ENCODE measurements at places on chromosomes 1 and 21. TPM values are rescaled to one million over a fixed set of nuclear protein-coding genes. Genes with fewer than 3 reads are reported as not detected.

GRCh38 chr1:77188770-77189169 lies 30.5 kb downstream of the PIGK start:
- H3K4me1 ChIP-seq = no peaks in the 10 kb centered on the region
- DNase-seq = no peak
- no peaks in the 10 kb centered on the region for H3K27me3 ChIP-seq
- no peak overlapping the region for H3K27ac ChIP-seq
- H3K4me3 ChIP-seq = no peak overlapping the region
- H3K36me3 ChIP-seq = no peaks in the 10 kb centered on the region

GRCh38 chr1:29260531-29260930 lies 24.2 kb downstream of the PTPRU start:
- no peak for DNase-seq
- no peaks in the 10 kb centered on the region for H3K27me3 ChIP-seq
- peaks cover 23% of the 10 kb centered on the region for H3K4me1 ChIP-seq

GRCh38 chr1:8992936-8993687 lies 33.1 kb downstream of the SLC2A7 start:
- H3K4me3 ChIP-seq = no peak overlapping the region
- H3K27ac ChIP-seq = no peak overlapping the region

- no peaks in the 10 kb centered on the region for H3K4me1 ChIP-seq
- DNase-seq = no peak
- no peaks in the 10 kb centered on the region for H3K27me3 ChIP-seq
- no peaks in the 10 kb centered on the region for H3K36me3 ChIP-seq
These were observed 27.8 kb upstream of the TSNAX start for GRCh38 chr1:231500666-231501065.

DNA sequence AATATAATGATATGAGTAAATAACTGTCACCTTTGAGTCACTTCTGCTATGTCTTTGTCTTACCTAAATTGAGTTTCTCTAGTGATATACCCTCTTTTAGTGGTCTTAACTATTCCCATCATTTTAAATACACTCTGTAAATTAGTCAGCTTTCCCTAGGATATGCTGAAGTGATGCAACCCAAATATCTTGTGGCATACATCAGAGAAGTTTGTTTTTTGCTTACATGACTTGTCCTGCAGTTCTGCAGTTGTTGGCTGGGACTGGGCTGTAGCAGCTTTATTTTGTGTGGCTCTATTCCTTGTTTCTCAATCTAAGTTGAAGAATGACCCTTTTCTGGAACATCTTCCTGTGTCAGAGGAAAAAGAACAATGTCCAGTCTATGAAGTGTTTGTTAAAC lies 76.4 kb downstream of the TTC3 start:
- no peaks in the 10 kb centered on the region for H3K27me3 ChIP-seq
- no peak overlapping the region for H3K27ac ChIP-seq
- H3K4me1 ChIP-seq = peaks cover 5% of the 10 kb centered on the region
- no peak for DNase-seq

DNA sequence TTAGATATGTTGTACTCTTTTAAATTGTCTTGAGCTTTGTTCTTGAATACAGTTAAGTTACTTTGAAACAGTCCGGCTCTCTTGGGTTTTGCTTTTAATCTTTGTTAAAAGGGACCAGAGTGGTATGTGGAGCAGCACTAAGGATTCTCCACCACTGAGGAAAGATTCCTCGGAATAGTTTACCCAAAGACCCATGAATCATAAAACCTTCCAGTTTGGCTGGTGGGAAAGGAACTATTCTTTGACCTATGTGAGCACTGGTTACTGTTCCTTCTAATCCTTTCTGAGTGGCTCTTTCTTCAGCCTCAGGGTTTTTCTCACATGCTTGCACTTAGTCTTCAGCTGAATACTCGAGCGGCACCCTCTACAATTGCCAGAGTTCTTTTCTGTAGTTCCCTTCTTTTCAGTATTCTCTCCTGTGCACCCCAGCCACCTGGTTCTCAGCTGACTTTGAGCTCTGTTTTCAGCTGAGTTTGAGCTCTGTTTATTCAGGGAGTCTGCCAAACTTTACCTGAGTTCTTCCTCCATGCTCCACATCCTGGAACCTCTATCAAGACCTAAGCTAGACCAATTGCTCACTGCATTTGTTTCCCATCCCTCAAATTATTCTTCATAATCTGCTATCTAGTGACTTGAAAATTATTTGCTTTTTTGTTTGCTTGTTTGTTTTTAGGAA lies 253.8 kb upstream of the PLXNA2 start:
- no peaks in the 10 kb centered on the region for H3K27me3 ChIP-seq
- H3K4me1 ChIP-seq = no peaks in the 10 kb centered on the region
- H3K36me3 ChIP-seq = no peaks in the 10 kb centered on the region
- H3K4me3 ChIP-seq = no peak overlapping the region
- no peak overlapping the region for H3K27ac ChIP-seq

GRCh38 chr1:147622731-147623130 lies 47.6 kb downstream of the ACP6 start:
- H3K27ac ChIP-seq = no peak overlapping the region
- H3K36me3 ChIP-seq = peaks cover 70% of the 10 kb centered on the region

GRCh38 chr1:75130865-75131564 lies 3.2 kb upstream of the LHX8 start:
- H3K27me3 ChIP-seq = peaks cover 3% of the 10 kb centered on the region
- DNase-seq = no peak
- no peak overlapping the region for H3K4me3 ChIP-seq
- H3K27ac ChIP-seq = no peak overlapping the region

DNA sequence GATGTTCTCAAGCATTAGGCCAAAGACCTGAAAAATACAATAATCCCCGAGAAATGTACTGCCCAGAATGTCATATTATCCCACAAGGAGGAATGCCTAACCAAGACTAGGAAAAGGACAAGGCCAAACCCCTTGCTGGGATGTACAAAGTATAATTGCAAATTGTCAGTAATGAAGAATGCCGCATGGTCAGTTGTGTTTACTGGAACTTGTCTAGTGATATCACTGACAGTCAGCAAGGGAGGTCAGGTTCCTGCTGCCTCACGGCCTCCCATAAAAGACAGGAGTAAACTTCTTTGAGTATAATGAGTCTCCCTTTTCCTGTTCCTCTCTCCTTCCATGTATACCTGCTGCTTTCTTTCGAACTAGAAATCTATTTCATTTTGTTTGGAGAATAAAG lies 222.8 kb downstream of the RHOU start:
- no peaks in the 10 kb centered on the region for H3K27me3 ChIP-seq
- H3K4me1 ChIP-seq = no peaks in the 10 kb centered on the region
- H3K27ac ChIP-seq = no peak overlapping the region
- DNase-seq = no peak
- H3K4me3 ChIP-seq = no peak overlapping the region
- no peaks in the 10 kb centered on the region for H3K36me3 ChIP-seq

GRCh38 chr1:2575801-2576663 lies 10.5 kb upstream of the PRXL2B start:
- no peaks in the 10 kb centered on the region for H3K36me3 ChIP-seq
- H3K27me3 ChIP-seq = no peaks in the 10 kb centered on the region
- no peak overlapping the region for H3K4me3 ChIP-seq
- peak overlapping the region; percentile 67 for H3K27ac ChIP-seq

DNA sequence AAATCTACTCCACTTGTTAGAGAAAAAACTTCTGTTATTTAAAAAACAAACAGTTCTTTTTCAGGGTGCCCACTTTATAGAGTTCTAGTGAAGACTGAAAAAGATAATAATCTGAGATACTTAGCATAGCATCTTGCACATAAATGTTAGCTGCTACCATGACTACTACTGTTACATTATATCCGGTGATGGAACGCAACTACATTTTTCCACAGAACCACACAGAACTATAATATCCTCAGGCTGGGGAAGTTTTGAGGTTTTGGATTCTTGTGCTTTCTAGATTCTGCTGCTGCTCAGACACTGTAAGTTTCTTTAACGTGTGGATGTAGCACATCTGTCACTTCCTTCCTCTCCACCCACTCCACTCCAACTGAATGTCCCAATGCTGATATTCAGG lies 110.3 kb downstream of the PTPN14 start:
- H3K27me3 ChIP-seq = no peaks in the 10 kb centered on the region
- H3K36me3 ChIP-seq = no peaks in the 10 kb centered on the region
- no peak for DNase-seq
- H3K4me3 ChIP-seq = no peak overlapping the region
- peaks cover 33% of the 10 kb centered on the region for H3K4me1 ChIP-seq

DNA sequence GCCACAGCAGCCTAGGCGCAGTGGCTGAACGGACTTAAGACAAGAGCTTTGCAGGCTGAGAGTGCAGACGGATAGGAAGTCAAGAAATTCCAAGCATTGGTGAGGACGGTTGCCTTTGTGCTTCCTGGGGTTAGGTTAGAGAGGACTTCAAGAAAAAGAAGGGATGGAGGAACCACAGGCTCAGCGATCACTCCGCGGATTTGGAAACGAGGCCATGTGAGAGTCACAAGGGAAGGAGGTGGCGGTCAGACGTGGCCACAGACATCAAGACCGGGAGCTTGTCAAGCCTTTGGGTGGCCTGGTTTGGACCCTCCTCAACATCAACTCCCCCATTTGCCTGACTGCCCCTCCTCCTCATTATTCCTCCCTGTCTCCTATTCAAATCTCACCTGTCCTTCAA lies 62.3 kb downstream of the NID1 start:
- H3K36me3 ChIP-seq = peaks cover 94% of the 10 kb centered on the region
- H3K27me3 ChIP-seq = no peaks in the 10 kb centered on the region
- peaks cover 16% of the 10 kb centered on the region for H3K4me1 ChIP-seq
- no peak overlapping the region for H3K4me3 ChIP-seq
- DNase-seq = no peak

GRCh38 chr1:108708691-108709660 lies 3.7 kb upstream of the FNDC7 start:
- H3K4me3 ChIP-seq = no peak overlapping the region
- no peak overlapping the region for H3K27ac ChIP-seq
- H3K27me3 ChIP-seq = peaks cover 4% of the 10 kb centered on the region
- H3K36me3 ChIP-seq = no peaks in the 10 kb centered on the region
- DNase-seq = no peak

DNA sequence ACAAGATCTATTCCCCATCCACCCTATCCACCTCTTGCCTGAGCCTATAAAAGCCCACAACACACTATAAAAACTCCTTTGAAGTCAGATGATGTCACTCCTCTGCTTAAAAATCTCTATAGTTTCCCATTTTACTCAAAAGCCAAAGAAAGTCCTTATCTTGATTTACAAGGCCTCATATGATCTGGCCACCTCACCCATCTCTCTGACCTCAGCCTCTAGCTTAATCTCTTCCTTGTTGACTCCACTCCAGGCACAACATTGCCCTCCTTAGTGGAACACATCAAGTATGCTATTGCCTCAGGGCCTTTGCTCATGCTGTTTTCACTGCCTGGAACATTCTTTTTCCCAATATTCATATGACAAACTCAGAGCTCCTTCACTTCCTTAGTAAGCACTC lies 33.3 kb downstream of the ZNF281 start:
- H3K27me3 ChIP-seq = no peaks in the 10 kb centered on the region
- H3K36me3 ChIP-seq = no peaks in the 10 kb centered on the region
- no peak overlapping the region for H3K27ac ChIP-seq
- no peak overlapping the region for H3K4me3 ChIP-seq

DNA sequence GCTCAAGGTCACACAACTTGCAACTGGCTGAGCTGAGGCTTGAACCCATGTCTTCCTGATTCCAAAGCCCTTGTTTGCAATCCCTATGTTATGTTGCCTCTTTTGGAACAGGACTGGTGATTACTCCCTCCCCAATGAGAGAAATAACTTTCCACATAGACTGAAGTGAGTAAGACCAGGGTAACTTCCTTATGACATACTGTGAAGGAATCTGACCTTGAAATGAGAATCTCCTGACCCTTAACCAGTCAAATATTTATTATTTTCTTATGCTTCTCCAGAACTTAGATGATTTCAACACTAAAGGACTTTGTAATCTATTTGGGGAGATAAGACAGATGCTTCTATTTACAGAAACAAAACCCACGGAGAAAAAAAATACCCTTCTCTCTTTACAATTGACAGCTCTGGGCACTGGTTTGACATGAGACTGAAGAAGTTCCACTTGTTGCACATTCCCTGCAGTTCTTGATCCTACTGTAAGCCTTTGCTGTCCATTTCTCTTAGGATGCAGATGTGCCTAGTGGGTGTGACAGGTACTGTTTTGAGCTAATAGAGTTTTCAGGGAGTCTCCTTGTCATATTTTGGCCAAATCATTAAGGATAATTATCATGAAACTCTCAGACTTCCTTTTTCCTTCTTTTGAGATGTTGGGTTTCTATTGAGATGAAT lies 3.9 kb upstream of the RPTN start:
- no peak overlapping the region for H3K4me3 ChIP-seq
- no peak overlapping the region for H3K27ac ChIP-seq
- DNase-seq = no peak
- H3K4me1 ChIP-seq = peaks cover 7% of the 10 kb centered on the region
- no peaks in the 10 kb centered on the region for H3K36me3 ChIP-seq
- no peaks in the 10 kb centered on the region for H3K27me3 ChIP-seq

GRCh38 chr1:229716704-229717103 lies 90.7 kb downstream of the URB2 start:
- H3K4me1 ChIP-seq = no peaks in the 10 kb centered on the region
- H3K27ac ChIP-seq = no peak overlapping the region
- H3K27me3 ChIP-seq = no peaks in the 10 kb centered on the region

DNA sequence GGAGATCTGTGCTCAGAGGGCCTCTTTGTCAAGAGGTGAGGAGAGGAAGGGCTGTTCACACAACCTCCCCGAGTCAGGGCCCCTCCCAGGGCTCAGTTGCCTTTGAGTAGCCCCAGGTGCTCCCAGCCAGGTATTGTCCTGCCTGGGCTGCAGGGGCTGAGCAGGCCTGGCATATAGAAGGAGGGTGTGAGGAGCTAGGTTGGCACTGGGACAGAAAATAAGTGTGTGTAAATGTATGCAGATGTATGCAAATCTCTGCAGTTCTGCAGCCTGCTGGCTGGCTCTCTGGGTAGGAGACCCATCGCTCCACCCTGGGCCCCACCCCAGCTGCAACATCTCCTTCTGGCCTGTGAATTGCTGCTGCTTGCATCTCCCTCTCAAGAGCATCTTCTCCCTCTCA lies 52.4 kb downstream of the NAV1 start:
- no peaks in the 10 kb centered on the region for H3K36me3 ChIP-seq
- no peak for DNase-seq
- peaks cover 20% of the 10 kb centered on the region for H3K4me1 ChIP-seq
- no peaks in the 10 kb centered on the region for H3K27me3 ChIP-seq
- no peak overlapping the region for H3K27ac ChIP-seq

BSND gene
- total RNA-seq = not detected

FCGR3A gene
- 7.6 TPM for total RNA-seq

FBXO28 gene
- 23.7 TPM for total RNA-seq

MEX3A gene
- total RNA-seq = 1.6 TPM

VPS72 gene
- 45.7 TPM for total RNA-seq

WLS gene
- total RNA-seq = 172 TPM
